Right renal cortex interstitium (tissue), 3 donors: ENCODE measurements at places on chromosomes 5 and 9. TPM values are rescaled to one million over a fixed set of nuclear protein-coding genes. Genes with fewer than 3 reads are reported as not detected.

DNA sequence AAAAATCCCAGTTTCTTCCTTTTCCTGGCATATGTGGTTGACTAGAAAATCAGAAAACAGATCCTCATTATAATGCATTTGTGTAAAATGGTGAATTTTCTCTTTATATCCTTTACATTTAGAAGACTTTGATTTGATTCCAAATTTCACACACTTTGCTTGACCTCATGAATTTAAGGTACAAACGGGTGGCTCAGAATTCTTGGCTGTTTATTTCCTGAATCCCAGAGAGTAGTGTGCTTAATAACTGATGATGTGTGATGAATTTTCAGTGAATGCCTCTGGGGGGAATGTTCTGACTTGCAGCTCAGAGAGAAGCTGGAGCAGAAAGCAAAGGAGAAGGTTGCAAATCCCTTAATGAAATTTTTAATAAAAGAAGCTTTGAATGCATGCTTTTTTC is 126.8 kb downstream of the SPATA31D1 start:
- DNase-seq, result no peak

DNA sequence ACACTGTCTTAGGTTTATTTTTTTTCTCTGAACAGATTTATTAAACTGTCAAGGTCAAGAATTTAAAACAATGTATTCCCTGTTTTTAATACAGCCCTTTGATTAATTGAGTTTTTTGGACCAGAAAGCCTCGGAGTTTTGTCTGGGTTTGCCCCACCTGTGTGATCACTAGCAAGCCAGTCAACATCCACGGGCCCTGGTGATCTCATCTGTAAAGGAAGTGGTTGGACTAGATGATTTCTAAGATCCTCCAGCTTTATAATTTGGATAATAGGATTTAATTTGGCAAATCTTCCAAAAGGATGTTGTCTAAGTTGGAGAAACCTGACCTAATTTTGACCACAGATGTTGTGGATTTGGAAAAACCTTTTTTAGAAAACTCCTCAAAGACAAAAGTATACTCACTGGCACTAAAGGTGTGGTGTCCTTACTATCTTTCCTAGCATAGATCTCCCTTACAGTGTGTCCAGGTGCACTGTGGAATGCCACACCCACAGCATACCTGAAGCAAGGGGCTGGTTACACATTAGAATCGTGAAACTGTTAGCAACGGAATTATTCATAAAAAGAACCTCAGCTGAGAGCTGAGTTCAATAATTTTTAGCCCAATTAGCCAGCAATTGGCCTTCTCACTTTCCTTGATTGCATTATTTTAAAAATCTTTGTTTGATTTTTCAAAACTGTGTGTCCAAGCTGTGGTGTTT is 195.6 kb upstream of the ELL2 start:
- no peak for DNase-seq

GRCh38 chr5:42587096-42587723 is 164.0 kb downstream of the GHR start:
- no peak for DNase-seq

DNA sequence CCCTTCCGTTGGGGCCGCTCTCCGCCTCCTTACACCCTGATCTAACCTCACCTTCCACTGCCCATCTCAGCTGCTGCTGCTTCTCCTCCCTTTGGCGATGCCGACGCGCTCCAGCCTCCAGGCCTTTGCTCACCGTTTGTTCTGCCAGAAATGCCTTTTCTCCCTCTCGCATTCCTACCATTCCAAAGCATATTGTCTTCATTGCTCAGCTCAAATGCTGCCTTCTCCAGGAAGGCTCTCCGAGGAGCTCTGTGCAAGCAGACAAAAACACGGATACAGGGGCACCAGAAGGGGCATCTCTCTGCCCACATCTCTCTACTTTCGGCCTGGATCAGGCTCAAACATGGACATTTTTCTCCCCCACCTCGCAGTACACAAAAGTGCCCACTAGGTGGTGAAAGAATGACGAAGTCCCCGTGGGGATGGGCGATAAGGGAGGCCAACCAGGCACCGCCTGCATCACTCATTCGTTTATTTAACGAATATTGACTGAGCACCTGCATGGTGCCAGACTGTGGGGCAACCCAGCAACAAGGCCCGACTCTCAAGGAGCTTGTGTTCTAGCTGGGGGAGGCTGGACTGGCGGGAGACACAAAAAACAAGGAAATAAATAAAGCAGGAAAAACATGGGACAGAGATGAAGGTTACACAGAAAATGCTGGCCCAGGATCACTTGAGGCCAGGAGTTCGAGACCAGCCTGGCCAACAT is 7.3 kb upstream of the GRHPR start:
- DNase-seq, result no peak

- DNase-seq, result no peak
Observed at GRCh38 chr5:73135429-73136054, 15.2 kb downstream of the TMEM171 start.

The BTNL8 gene
- 0.58 TPM for polyA plus RNA-seq
